ENCODE measurements at places on chromosomes 12 and 14.
A peak's percentile ranks its signal among the peaks of the same experiment; 100 is the strongest.

DNA sequence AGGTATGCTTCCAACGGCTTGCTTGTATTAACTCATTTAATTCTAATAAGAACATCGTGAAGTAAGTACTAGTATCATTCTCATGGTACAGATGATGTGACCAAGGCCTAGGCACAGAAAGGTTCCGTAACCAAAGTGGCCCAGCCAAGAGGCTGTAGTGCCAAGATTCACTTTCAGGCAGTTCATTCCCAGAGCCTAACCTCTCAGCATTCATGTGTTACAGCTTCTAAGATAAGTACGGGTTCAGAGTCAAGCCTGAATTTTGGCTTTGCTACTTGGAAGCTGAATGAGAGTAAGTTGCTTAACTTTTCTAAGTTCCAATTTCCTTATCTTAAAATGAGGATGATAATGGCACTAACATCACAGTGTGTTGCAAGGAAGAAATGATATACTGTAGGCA lies 379.9 kb downstream of the AEBP2 start:
- no peak for DNase-seq

- no peak for DNase-seq
These were observed 17.9 kb upstream of the PLEKHG6 start for GRCh38 chr12:6292606-6293005.

DNA sequence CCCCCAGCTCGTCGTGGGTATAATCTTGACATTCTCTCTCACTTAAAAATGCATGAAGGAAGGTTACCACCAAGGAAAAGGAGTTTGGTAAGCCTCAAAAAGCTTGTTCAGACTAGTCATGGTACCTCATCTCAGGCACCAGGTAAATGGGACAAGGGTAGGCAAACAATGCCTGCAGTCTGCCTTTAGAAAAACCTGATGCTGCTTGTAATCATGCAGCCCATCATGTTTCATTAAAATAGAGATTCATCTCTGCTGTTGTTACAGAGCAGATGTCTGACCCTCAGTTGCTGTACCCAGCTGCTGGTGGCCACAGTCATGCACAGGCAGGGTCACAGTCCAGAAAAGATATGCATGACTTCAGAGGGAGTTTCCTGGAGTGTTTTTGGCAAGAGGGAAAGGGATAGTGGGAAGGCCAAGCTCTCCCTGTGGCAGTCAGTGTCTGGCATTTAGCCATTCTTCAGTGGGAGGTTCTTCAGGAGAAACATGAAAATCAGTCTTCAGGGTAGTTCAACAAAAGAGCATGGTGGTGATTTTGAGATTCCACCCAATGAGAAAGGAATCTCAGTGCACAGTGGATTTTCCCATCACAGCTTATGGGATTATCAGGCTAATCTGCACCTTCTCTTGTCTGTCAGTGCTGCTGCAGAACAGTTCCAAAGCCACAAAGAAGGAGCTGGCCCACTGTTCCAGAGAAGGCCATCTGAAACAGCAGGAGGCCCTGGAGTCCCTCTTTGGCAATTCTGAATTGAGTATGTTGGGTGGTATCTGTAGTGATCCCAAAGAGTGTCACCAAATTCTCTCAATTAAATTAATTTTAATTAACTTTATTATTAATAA lies 202.7 kb upstream of the FRMD6 start:
- no peak for DNase-seq

DNA sequence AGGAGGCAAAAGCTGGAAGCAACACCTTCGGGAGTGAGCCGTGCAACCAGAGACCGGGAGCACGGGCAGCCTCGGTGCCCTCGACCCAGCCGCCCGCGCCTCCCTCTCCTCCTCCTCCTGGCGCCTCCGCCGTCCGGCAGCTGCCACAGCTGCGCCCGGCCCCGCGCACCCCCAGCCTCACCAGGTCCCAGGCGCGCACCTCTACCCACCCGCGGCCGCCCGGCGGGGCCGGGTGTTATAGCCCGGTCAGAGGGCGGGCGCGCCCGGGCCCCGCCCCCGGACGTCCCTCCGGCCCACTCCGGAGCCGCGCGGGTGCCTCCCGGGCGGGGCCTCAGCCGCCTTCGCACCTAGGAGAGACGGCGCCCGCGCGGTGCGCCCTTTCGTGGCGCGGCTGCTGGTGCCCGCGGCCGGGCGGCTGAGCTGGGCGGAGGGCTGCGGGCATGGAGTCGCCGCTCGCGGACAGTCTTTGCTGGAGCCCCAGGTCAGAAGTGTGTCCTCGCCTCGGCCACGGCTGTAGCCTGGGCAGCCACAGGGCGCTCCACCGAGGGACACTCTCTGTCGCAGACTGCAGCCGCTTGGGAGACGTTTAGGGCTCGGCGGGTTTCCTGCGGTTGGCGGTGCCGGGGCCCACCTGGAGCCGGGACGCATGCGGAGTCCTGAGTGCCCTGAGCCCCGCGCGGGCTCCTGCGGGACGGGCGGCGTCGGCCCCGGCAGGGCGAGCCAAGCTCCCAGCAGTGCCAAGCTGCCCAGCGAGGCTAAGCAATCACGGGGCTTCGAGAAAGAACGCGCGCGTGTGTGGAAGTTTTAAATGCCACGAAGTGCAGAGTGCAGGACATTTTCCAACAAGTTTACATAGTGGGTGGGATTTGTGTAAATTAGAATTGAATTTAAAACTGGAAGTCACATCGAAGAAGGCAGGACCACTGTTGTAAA lies at the start of gene CPM:
Gene CPM (minus strand): TSS at position 211 of the 933 bp plus-strand sequence. CDS start 334 bp downstream, outside the sequence.
- DNase-seq = peak; percentile 61

DNA sequence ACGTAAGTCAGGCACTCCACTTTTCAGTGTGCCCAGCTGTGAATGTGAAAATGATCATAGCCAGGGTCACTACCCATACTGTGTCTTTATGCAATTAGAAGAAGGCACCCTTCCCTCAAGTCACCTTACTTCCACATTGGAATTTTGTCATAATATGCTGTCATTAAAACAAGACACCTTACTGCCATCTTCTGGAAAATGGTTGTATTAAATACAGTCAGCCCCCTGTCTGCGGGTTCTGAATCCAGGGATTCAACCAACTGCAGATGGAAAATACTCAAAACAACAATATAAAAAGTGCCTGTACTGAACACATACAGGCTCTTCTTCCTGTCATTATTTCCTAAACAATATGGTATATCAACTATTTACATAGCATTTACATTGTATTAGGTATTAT lies 70.2 kb upstream of the TBX5 start:
- DNase-seq = no peak

DNA sequence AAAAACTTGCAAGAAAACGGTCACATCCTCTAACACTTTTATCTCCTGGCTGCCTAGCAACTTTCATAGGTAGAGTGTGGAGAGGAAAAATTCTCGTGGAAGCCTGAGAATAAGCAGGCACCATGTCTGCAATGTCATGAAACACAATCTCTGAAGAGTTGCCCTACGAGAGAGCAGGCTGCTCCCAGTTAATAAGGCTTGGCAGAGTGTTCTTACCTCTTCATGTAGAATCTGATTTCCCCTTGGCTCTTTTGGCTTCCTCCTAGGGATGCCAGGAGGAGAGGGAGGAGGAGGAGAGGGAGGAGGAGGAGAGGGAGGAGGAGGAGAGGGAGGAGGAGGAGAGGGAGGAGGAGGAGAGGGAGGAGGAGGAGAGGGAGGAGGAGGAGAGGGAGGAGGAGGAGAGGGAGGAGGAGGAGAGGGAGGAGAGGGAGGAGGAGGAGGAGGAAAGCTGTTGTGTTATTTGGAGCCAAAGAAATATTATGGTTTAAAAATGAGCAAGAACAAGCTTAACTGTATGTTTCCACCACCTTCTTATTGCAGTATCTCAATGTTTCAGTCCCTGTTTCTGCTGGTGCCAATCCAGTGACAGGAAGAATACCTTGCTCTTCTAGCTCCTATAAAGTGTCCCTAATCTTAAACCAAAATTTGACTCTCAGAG lies 52.9 kb downstream of the EGLN3 start:
- no peak for DNase-seq

- no peak for DNase-seq
These were observed 76.4 kb downstream of the RGS6 start for GRCh38 chr14:72008666-72009065.

- DNase-seq = no peak
These were observed 70.8 kb downstream of the SRGAP1 start for GRCh38 chr12:63915105-63915800.

DNA sequence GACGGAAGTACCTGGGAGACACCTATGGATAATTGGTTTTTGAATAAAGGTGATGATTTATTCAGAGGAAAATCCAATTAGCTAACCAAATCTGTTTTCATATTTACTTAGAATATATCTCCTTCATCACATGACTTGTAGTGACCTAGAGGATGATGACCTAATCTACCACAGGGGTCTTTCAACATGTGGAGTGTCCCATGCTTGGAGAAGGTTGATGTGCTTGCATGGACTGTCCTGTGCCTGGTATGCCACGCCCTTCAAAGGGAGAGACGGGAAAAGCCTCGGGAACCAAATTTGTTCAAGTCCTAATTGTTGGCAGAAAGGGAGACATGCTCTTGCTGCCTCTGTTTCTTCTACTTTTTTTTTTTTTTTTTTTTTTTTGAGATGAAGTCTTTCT lies 11.8 kb upstream of the PAPLN start:
- DNase-seq = no peak

Measured in activated effector memory CD4-positive, alpha-beta T cell treated with Interleukin-2 at 50 U/mL for 16 hours (primary cell).